ENCODE measurements at places on chromosomes 1 and 21.

DNA sequence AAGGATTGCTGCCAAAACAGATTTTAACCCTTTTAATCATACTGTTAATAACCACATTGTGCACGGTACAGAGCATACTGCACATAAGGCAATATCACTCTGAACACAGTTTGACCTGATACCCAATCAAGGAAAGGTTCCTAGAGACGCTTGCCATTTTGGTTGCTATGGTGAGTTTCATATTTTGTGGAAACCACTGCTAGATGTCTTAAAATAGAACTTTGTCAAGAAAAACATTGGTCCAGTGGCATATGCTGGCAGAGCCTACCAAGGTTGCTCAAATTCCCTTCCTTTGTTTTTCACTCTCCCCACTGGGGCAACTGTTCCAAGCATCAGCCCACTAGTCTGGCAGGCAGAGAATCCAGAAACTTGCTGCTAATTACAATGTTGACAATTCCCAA is 114.8 kb upstream of the DPYD start:
- no peak for DNase-seq

DNA sequence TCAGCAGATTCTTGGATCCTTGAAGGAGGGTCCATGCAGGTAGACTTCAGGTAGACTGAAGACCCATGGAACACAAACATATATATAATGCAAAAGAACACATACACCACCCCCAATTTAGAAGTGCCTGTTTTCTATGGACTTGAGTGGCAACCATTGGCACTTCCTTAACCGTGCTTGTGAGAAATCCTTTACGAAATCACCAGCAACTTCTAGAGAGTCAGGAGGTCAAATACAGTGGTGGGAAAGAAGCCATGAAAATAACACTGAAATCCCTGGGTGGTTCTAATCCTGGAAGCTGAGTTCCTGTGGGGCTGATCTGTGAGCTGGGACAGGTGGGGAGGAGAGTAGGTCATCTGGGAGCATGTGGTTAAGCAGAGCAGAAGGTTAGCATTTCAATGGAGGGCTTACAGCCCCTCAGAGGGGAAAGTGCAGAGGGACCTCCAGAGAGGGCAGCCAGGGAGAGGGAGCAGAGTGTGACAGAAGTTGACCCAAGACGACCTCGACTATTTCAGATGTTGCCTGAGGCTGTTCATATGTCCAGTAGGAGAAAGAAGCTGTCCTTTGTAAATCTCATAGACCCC is 13.0 kb upstream of the IL10 start:
- DNase-seq: no peak

GRCh38 chr1:156807627-156808026 is 9.0 kb downstream of the SH2D2A start:
- no peak for DNase-seq

DNA sequence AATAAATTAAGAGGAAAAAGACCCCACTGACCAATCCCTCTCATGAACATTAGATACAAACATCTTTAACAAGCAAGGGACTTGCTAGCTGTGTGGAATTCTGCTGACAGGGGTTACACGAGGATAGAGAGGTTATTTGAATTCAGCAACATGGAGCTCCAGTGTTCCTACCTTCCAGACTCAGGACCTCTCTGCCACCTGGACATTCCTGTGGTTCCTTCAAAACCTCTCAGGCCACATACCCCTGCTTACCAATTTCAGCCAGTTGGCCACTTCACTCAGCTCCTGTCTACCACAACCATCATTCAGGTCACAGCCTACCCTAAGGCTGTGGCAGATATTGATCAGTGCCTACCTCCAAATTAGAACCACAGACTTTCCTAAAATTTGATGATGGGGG is 147.5 kb downstream of the RRAGC start:
- DNase-seq: no peak

GRCh38 chr1:89546082-89546889 is 21.7 kb downstream of the LRRC8B start:
- DNase-seq: no peak

- DNase-seq: no peak
Measured at GRCh38 chr1:28470146-28470545, 35.7 kb upstream of the RCC1 start.

GRCh38 chr1:22126531-22126930 is 16.4 kb downstream of the WNT4 start:
- DNase-seq: no peak

All from activated CD8-positive, alpha-beta memory T cell treated with anti-CD3 and anti-CD28 coated beads, Interleukin-2, amount 50 U/mL, for 4 hours (primary cell).